NCI-H1694 treated with DMSO at 0.1 percent for 48 hours (cell line): ENCODE measurements at places on chromosomes 5 and 9.

DNA sequence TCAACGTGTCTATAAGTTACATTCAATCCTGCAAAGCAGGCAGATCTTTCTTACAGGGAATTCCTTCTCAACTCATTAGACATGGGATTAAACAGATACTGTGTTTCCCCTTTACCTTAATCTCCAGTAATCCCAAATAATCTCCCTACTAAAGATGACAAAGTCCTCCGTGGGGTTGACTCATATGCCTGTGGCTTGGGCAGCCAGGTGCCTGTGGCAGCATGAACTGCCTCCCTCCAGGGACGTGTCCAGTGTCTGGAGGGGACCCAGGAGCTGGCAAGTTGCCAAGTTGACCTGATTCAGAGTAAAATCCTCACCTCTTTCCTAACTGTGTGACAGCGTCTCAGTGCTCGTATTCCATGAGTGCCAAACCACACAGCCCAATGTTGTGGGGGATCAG lies 94.6 kb upstream of the PTCH1 start:
- no peak for DNase-seq

GRCh38 chr9:114314881-114315722 lies 7.8 kb upstream of the ORM1 start:
- no peak for DNase-seq

DNA sequence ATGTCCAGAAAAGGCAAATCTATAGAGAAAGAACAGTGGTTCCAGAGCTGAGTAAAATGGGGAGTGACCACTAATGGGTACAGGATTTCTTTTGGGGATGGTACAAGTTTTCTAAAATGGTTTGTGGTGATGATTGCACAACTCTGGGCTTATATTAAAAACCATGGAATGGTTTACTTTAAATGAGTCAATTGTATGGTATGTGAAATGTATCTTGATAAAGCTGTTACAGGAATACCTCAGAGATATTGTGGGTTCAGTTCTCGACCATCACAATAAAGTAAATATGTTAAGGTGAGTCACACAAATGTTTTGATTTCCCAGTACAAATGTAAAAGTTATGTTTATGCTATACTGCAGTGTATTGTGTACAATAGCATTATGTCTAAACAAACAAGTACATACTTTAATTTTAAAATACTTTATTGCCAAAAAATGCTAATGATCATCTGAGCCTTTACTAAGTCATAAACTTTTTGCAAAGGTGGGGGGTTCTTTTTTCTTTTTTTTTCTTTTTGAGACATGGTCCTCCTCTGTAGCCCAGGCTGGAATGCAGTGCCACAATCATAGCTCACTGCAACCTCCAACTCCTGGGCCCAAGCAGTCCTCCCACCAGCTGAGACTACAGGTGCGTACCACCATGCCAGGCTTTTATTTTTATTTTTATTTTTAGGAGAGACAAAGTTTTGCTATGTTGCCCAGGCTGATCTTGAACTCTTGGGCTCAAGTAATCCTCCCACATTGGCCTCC lies 65.9 kb downstream of the SHOC1 start:
- no peak for DNase-seq

DNA sequence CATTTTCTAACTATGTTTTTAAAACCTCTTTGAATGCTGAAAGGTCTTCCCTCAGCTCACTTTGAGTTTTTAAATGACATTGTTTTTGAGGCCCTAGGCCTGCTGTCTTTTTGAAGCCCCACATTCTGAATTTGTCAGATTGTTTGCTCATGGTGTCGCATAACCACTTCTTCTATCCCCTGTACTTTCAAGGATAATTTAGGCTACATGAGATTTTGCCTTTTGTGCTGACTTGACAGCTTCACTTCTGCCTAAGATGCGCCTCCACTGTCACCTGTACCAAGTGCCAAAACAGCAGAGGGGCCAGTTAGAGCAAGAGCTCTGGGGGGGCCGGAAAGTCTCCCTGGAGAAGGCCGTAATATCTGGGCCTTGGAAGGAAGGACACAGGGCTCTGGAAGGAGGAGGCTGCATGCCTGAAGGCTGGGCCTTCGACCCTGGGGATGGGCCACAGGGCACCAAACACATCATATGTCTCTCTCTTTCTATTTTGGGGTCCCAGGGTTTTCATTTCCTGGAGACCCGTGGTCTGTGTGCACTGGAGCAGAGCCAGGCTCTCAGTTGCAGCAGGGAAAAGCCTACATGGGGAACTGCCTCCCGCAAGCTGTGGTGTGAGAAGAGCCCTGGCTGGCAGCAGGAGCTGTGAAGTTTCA lies 49.1 kb downstream of the NDST1 start:
- DNase-seq: no peak

DNA sequence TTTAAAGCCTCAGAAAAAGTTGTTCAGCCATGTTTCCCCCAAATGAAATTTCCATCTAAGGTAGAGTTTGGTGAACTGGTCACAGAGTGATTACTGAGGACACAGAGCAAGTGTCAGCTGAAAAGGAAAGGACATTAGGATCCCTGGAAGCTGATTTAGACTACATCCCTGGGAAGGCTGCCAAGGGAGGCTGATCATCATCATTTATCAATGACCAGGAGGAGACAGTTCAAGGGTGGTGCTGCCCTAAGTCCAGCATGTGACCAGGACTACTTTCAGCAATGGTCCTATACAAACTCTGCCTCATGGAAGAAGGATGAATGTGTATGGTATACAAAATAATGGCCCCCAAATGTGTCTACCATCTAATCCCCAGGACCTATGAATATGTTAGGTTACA lies 120.6 kb downstream of the PIK3R1 start:
- DNase-seq: no peak

- DNase-seq: no peak
These were observed 42.4 kb upstream of the PHYKPL start for GRCh38 chr5:178274781-178275537.

GRCh38 chr5:72436796-72437471 lies 70.3 kb downstream of the ZNF366 start:
- no peak for DNase-seq

- no peak for DNase-seq
These were observed 12.5 kb downstream of the WNT8A start for GRCh38 chr5:138096363-138096762.

GRCh38 chr9:114723931-114724330 lies 41.9 kb upstream of the TEX48 start:
- no peak for DNase-seq

- no peak for DNase-seq
These were observed 6.1 kb downstream of the NSMF start for GRCh38 chr9:137452761-137453642.

GRCh38 chr5:53361708-53362107 lies 118.7 kb upstream of the FST start:
- no peak for DNase-seq

- no peak for DNase-seq
These were observed 554.8 kb upstream of the SGCD start for GRCh38 chr5:155772009-155772662.

DNA sequence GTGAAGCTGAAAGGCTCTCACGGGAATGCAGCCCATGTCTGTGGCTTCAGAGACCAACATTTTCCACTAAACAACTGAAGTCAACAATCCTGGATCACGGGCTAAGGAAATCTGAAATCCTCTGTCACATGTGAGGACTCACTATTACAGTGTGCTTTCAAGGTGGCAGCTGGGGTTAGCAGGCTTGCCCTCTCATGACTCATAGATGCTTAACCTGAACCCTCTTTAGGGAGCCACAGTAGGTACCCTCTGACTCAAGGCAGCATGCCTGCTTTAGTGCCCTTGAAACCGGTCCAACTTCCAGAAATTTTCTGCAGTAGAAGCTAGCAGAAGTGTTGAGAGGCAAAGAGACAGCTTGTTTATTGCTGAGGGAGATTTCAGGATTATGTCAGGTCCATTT lies 232.5 kb downstream of the GABRB2 start:
- DNase-seq: no peak

DNA sequence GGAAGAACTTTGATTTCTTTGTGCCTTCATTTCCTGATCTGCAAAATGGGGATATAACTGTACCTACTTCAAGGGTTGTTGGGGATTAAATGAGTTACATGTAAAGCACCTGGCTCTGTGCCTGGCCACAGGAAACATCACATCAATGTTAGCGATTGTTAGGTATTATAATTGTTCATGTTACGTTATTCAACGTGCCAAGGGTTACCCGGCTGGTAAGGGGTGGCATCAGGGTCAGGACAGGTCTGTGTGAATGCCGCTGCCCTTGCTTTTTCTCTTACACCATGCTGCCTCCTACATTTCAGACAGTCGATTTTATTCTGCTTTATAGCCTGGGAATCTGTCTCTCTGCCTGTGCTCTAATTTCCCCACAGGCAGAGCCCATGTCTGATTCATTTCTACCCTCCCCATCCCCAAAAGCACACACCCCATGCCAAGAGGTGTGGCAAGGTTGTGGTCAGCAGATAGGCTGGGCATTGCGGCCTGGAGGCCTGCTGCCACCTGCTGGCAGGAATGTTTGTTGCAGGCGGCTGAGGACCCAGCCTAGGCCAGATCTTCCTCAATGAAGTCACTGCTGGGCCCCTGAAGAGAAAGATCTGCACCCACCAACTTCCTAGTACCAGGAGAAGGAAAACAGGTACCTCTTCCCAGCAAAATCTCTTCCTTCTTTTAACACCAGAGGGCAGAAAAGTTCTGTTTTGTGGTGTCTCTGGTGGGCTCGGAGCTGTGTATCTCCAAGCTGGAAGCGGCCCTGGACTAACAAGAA lies 5.3 kb downstream of the ANKS6 start:
- no peak for DNase-seq

- DNase-seq: no peak
These were observed 271.1 kb downstream of the DENND1A start for GRCh38 chr9:123658792-123659191.

DNA sequence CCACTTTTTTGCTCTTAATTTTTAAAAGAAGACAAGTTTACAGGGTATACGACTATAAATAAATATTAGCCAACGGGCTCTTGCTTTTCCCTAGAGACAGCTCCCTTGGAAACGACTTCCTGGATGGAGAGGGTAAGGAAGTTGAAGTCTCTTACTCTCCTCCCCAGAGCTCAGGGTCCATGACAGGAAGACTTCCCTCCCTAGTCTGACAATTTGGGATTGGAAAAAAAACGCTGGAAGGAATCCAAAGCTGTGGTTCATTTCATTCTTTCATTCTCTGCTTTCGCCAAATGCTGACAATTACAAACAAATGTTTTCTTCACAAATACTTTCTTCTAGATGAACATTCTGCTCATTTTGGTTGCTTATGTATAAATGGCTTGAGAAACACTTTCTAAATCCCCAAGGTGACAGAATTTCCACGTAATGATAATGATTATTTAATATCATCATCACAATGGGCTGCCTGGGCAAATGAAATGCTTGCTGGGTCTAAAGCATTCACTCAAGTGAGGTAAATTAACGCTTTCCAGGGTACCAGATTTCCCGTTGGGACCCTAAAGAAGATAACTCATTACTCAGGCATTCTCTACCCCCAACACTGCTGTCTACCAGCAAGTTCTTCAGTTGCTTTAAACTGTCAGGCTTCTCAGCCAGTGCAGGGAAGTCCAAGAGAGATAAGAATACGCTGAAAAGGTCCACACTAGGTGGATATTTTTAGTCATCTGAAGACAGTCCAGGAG lies 139.8 kb upstream of the SLC30A5 start:
- DNase-seq: no peak

DNA sequence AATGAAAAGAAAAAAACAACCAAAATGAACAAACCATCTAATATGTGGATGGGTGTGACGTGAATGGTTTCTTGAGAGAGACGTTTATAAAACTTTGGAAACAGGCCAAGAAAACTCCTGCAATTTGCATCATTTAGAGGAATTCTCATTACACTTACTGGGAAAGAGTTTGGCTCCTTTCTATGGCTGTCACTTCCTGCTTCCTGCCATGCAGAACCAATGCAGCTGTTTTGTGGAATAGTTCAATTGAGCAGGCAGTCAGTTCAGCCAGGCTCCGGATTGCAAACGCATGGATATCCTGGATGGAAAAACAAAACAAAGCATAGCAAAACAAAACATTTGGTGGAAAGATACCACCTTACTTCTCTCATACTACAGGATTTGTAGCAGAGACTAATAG lies 36.6 kb downstream of the FAM114A2 start:
- no peak for DNase-seq

DNA sequence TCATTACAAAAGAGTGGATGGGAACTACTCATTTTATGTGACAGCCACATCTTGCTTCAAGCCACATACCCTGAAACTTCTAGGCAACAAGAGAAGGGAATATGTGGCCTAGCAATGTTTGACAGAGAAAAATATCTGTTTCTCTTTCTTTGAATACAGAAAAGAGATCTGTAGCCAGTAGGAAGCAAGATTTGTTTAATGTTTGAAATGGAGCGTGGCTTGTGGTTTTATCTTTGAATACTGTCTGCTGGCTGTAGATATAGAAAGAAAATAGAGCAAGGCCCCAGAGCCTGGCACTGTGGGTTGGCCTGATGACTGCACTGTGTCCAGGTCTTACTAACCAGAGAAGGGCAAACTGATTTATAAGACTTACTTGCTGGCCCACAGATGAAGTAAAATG lies 133.8 kb downstream of the ARHGEF28 start:
- DNase-seq: no peak

DNA sequence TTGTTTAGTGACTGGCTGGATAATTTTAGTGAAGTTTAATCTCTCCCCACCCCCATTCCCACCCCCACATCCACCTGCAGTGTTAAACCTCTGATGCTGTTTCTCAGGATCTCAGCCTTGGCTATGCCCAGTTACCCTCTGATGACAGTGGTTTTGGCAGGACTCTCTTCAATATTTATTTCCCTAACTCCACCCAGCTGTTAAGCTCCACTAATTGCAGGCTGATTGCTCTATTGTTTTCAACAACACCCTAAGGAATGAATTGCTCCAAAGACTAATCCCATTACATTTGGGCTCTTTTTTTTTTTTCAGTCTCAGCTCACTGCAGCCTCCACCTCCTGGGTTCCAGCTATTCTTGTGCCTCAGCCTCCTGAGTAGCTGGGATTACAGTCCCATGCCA lies 46.3 kb downstream of the PHAX start:
- DNase-seq: no peak

GRCh38 chr5:142193114-142193428 lies 84.5 kb downstream of the NDFIP1 start:
- no peak for DNase-seq

DNA sequence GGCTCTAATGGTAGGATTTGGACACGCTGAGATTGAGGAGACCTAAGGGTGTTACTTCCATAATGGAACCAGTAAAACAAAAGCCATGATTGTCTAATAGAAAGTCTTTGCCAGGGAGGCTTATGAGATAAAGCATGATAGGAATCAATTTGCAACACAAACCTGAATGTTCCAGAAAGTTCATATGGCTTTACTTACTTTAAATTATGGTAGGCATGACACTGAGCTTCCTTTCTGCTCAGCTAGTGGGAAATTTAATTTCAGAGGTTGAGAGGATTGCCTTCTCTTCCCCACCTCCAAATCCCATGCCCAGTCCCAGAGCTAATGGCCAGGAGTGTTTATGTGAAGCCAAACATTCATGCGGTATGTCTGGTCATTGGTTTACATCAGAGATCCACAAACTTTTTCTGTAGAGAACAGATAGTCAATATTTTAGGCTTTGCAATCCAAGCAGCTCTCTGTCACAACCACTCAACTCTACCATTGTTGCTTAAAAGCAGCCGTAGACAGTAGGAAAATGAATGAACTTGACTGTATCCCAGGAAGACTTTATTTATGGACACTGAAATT lies 114.5 kb downstream of the UGCG start:
- no peak for DNase-seq
